Stimulated activated CD8-positive, alpha-beta memory T cell treated with anti-CD3 and anti-CD28 coated beads, Interleukin-7, amount 100 ng/mL, for 24 hours (primary cell): ENCODE measurements at places on chromosomes 5 and 9.

DNA sequence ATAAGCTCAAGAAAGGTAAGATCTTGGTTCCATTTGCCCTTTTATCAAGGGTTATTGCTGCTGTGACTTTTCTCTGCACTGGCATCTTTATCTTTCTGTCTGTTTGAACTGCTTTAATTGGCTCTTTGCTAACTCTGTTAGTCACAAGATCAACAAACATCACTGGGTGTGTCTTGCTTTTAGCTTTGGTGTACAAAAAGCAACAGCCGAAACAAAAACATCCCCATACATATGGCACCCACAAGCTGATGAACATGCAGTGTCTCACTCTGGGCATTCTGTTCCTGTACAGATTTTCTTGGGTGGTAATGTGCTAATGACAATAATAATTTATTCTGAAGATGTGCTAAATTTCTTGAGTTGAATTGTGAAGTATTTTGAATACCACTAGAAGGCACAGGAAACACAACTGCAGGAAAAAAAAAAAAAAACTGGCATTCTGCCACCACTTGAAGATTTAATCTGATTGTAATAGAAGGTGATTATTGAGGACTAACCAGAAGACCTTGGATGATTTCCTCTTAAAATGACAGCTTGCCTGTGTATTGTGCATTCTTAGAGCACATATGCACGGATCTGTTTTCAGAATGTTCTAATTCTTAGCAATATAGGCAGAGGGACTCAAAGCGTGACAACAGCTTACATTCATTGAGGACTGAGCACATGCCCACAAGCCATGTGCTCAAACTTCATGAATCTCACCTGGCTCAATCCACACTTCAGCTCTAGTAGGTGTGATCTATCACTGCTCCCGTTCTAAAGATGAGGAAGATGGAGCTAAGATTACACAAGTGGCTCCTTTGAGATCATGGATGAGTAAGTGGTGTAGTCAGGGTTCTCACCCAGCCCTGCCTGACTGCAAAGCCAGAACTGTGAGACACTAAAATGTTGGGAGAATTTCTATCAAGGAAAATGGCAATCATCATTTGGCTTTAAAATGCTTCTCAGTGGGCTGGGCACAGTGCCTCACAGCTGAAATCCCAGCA lies 96.4 kb downstream of the EBF1 start:
- DNase-seq, result no peak

- no peak for DNase-seq
Measured at GRCh38 chr5:128615578-128615977, 77.5 kb upstream of the FBN2 start.

GRCh38 chr9:98038958-98039357 lies 17.6 kb upstream of the NANS start:
- no peak for DNase-seq

- no peak for DNase-seq
Measured at GRCh38 chr5:36373527-36374086, 71.9 kb upstream of the RANBP3L start.

DNA sequence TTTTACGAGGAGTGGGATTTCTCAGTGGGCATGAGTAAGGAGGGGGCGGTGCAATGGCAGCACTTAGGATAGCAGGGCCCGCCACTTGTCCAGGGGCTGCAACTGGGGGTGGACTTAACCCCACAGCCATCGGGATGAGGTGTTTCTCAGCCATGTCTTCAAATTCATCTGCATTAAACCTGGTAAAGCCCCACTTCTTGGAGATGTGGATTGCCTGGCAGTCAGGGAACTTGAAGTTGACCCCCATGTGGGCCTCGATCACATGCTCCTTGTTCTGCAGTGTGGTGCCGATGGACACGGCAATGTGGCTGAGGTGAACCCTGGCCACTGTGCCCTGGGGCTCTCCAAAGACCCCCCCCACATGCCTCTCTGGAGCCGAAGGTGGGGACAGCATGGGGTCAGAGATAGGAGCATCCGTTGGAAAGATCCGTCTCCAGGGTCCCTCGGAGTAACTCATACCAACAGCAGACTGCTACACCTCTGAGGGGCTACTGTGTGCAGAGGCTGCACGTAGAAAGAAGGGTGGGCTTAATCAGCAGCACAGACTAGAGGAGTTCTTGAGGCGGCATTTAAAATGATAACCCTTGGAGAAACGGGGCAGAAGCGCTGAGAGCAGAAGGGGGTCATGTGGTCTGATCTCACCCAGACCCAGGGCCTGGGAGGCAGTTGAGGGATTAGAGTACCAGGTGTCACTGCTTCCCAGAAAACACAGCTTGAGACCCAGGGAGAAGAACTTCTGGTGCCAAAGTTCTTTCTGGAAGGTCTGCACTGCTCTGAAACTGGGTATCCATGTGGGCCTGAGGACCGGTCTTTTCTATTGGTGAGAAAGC lies 141.4 kb downstream of the MTX3 start:
- no peak for DNase-seq
